Glomerular endothelial cell (primary cell): ENCODE measurements at places on chromosomes 1 and 21.
A peak's percentile ranks its signal among the peaks of the same experiment; 100 is the strongest.

GRCh38 chr1:9590201-9590600 lies 1.5 kb downstream of the TMEM201 start:
- no peak for DNase-seq

GRCh38 chr1:173222149-173223030 lies 15.3 kb upstream of the TNFSF4 start:
- DNase-seq: no peak

DNA sequence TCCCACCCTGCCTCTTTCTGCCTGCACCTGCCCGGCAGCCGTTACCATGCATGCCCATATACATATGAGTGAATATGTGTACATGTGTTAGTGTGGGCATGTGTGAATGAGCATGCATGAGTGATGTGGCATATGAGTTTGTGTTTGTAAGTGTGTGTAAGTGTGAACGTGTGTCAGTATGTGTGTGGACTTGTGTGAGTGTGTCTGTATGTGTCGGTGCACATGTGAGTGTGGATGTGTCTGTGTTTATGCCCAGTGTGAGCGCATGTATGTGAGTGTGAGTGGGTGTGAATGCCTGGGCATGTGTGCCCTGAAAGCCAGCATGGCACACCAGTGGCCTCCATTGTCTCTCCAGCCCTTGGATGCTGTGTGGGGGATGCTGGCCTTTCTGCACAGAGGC lies 2.5 kb upstream of the UMODL1 start:
- DNase-seq: no peak

DNA sequence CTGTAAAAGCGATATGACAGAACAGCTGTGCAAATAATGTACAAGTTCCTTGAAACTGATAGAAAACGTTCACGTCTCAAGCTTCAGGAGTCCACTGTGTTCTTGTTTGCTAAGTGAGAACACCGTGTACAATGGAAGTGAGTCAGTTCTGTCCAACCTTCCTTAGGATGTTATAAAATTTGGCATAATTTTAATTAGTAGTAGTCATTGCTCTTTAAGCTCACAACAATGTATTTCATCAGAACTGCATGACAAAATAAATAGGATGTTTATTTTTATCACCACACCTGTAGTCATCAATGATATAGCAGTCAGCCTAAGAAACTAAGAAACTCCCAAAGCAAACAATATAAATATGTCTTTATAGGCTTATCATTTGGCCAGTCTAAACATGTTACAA lies 53.0 kb downstream of the RGS2 start:
- peak; percentile 3 for DNase-seq

GRCh38 chr1:111769517-111770146 lies 13.9 kb downstream of the DDX20 start:
- no peak for DNase-seq

DNA sequence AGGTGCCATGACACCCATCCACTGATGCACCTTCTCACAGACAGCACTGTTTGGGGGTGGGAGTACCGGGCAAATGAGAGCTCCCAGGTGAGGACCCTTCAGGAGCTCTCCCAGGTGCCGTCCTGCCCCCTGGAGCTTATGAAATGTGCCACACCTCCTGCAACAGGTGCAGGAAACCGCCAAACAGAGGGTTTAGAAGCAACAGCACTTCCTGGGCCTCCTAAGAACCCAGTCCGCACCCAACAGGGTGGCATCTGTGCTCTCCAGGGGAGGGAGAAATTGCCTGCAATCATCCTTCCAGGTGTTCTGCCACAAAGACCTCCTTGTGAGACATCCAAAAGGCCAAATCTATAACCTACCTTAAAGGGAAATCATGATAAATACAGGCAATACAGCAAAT lies 87.7 kb upstream of the ATP1B1 start:
- no peak for DNase-seq
